Foreskin keratinocyte (primary cell): ENCODE measurements at places on chromosomes 16 and 17. TPM values are rescaled to one million over a fixed set of nuclear protein-coding genes. Genes with fewer than 3 reads are reported as not detected.

DNA sequence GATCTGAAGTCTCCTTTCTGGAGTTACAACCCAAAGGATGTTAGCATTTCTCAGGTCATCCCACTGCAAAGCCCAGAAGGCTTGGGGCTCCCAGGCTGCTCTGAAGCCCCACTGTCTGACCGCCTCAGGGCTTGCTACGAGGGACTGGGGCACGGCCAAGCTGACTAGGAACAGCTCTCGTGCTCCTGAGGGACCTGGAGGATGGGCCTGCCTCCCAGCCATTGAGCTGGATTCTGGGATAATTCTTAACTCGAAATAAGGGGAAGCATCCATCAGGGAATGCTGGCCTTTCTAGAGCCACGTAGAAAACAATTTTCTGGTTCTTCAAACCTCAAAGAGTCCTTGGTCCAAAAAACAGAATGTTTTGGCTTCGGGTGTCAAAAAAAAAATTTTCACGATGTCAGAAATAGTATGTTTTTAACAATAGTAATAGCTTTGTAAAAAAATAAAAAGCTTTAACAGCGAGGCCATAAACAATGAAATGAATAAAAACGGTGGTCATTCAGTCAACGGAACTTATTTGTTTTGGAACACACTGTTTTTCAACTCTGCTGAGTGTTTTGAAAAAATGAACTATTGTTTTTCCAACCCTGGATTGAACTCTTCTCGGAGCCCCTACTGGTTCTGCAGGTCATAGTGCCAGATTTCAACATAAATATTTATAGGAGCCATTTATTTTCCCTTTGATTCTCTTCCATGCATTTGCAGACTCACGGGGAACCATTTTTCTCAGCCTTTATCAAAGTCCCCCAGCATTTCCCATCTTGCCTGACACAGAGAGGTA, 16.4 kb upstream of the HERPUD1 start:
- DNase-seq, result no peak

DNA sequence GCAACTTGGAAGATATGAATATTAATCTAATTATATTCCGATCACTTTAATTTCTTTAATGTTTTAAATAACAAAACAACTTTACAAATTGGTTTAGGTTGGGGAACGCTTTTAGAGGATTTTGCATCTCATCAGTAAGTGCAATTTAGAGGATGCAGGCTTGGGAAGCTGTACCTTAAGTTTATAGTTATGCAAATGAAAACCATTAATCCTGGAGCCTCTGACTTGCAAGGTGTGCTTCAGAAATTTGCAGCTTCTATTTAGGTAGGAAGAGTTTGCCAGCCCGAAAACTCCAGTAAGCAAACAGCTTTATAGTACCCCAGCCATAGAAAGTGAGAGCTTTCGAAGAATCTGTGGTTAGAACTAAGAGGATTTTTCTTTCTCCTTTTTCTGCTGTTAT, 547.0 kb downstream of the MAF start:
- no peak for DNase-seq

GRCh38 chr17:64006361-64007088, 8.4 kb downstream of the PRR29 start:
- DNase-seq, result no peak

DNA sequence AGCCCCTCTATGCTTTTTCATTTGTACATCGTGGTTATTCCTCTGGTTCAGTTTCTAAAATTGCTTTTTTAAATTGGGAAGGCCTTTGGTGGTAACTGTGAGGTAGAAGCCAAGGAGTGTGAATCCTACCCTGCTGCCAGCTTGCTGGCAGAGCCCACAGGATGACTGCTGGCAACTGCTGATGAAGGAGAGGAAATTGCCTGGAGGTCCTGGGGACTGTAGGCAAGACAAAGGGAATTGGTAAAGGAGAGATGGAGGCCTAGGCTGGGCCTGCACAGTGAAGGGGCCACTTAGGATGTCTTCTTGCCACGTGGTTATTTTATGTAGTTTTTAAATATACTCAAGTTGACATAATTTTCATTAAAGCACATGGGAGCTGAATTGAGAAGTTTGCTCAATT, 15.8 kb downstream of the C17orf58 start:
- DNase-seq, result no peak

- DNase-seq, result no peak
These were observed 813 bp upstream of the THAP11 start for GRCh38 chr16:67841198-67841815.

DNA sequence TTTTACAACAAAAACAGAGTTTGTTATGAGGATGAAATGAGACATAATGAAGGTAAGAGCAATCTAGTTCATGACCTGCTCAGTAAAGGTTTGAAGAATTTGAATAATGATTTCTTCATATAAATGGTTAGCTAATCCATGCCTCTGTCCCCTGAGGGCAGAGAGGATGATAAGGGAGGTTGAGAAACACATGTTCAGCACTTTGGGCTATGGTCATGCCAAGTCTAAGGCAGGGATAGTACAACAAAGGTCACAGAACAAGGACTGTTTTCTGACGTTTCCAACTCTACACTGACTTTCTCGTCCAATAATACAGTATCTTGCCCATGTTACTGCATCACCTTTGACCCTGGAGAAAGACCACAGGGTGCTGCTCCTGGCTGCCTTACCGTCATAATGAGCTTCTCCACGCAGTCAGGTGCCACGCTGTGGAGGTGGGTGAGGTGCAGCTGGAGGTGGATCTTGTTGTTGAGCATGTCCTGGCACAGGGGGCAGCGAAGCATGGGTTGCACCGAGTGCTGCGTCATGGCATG, 236.7 kb downstream of the ZFHX3 start:
- DNase-seq, result no peak

DNA sequence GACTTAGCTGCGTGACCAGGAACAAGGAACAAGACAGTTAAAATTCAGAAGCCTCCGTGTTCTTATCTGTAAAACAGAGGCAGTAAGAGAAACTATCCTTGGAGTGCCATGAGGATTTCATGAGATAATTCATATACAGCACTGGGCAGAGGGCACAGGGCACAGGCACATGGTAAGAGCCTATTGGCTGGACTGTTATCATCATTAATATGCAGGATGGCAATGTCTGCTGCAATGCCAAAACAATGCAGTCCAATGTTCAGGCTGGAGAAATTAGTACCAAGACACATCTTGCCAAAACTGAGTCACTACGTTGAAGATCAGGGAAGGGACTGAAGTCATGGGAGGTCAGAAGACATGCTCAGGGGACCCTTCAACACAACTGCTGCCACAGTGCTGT, 13.6 kb downstream of the CDRT4 start:
- no peak for DNase-seq

DNA sequence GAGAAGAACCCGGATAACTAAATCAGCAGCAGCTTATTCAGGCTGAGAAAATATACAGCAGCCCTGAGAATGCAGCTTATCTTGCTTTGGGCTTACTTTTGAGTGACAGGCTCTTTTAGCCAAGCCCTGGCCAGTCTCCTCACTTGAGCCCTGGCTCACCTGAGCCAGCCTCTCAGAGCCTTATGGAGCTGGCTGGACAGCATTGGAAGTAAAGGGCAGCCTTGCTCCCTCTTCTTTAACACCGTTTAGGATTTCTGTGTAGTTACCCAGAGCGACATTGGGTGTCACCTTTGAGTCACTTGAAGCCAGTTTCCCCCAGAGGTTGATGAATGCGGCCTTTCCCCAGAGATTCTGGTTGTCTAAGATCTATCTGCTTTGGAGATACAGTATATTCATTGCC, 7.7 kb upstream of the NPIPB2 start:
- DNase-seq, result no peak

TAT gene
- not detected in 2 replicates for total RNA-seq

VPS25 gene
- total RNA-seq, result 95.3 and 100 TPM in 2 replicates

GRCh38 chr16:67241008-67241900, 6.0 kb downstream of the FHOD1 start:
- peak; percentile 78 for DNase-seq

GRCh38 chr16:57166451-57166850, 19.4 kb downstream of the PSME3IP1 start:
- DNase-seq, result no peak

DNAAF8 gene
- total RNA-seq, result 0.18 and 0.31 TPM in 2 replicates

PYDC1 gene
- not detected in 2 replicates for total RNA-seq

DNA sequence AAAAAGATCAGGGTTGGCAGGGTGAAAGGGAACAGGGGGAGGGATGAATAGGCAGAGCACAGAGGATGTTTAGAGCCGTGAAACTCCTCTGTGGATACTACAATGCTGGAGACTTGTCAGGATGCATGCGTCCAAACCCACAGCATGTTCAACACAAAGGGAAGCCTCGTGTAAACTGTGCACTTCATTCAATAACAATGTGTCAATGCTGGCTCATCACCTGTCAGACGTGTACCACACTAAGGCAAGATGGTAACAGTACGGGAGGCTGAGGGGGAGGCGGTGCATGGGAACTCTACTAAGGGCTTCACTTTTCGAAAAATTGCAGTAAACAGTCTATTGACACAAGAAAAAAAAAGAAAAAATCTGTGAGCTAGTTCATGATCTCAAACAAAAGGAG, 63.7 kb downstream of the C16orf95 start:
- no peak for DNase-seq

- no peak for DNase-seq
These were observed 4.0 kb downstream of the ACBD4 start for GRCh38 chr17:45139533-45139920.

DNA sequence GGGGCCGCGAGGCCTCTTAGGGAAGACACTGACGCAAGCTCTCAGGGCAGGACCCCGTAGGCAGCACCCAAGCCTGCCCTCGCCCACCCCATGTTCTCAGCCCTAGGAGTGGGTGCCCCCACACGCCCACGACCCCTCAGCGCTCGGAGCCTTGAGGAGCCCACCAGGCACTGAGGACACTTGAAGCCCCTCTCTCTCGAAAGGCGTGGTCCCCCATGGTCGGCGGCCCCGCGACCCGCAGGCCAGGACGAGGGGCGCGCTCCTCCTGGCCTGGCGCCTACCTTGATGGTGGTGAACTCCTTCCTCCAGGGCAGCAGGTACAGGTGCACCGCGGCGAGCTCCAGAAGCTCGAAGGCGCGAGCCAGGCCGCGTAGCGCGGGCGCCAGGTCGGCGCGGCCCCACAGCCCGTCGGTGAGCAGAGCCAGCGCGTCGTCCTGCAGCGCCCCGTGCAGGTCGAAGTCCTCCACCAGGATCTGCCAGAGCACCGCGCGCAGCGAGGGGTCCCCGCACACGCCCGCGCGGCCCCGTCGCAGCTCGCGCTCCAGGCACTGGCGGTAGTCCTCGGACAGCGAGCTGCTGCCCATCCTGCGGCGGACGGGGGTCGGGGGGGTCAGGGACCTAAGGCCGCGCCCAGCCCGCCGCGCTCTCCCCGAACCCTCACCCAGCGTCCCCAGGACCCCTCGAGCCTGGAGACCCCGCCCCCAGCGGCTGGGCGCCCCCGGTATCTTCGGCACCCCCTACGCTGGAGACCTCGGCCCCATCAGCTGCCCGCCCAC, 668 bp downstream of the SPATA2L start:
- DNase-seq, result peak; percentile 66

DNA sequence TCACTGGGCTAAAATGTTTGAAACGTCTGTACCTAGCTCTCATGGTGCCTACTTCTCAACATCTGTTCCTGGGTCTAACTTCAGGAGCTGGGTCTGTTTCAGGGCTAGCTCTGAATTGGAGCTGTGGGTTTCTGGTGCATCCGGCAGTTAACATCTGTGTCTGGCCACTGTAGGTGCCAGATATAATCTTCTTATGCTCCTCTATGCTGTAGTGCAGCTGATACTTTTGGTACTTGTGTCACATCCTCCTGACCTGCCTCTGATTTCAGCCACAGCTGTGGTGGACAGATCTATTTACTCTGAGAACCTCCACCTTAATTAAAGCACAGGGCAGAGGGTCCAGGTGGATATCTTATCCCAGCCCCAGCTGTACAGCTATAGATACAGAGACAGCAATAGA, 496.5 kb upstream of the CDH11 start:
- no peak for DNase-seq

GRCh38 chr17:76179496-76180467, 38.7 kb upstream of the FOXJ1 start:
- DNase-seq, result peak; percentile 18

- DNase-seq, result no peak
These were observed 136.1 kb downstream of the TMEM132E start for GRCh38 chr17:34715504-34715903.

DNA sequence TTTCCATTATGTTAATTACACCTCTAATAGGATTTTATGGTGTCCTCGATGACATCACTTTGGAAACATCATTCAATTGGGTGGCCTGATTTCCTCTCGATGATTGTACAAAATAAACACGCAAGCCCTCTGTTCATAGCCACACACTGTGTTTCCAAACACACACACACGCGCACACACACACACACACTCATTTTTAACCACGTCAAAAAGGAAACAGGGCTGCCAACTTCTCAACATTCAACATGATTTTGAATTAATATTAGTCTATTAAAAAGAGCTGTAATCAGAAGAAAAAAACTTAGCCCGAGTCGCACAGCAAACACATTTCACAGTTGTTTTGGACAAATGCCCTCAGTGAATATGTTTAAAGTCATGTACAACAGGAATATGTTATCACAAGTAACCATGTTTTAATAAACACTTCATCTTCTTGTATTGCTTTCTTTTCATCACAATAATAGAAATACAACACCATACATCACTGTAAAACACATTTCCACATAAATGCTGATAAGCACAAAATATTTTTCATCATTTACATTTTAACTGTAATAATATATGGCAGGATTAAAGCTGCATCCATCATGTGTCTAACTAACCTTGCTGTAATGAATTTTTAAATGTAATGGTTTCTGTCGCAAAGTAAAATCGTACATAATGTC, 219.1 kb upstream of the IRX3 start:
- DNase-seq, result no peak

DNA sequence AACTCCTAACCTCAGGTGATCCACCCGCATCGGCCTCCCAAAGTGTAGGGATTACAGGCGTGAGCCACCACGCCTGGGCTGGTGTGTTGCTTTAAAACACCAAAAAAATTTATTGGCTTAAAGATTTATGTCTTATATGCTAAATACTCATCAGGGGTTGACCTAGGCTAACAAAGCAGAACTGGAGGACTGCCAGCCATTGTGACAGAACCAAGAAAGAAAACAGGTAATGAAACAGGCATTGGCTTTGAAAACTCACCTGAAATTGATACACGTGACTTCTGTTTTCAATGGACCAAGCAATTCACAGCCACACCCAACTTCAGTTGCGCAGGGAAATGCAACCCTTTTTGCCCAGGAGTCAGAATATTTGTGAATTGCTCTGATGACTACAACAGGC, 4.9 kb upstream of the PHAF1 start:
- DNase-seq, result no peak

SNX20 gene
- not detected in 2 replicates for total RNA-seq

DNA sequence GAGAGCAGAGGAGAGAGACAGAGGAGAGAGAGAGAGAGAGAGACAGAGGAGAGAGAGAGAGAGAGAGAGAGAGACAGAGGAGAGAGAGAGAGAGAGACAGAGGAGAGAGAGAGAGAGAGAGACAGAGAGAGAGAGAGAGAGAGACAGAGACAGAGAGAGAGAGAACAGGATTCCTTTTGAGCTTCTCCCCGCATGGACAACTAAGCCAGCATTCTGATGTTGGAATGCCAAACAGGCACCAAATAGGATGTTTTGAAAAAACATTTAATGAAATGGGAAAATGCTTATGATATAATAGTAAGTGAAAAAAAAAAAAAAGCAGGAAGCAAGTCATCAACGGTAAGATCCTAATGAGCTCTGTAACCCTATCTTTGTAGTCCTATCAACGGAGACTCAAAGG, 60.7 kb downstream of the ARSG start:
- no peak for DNase-seq

TEX19 gene
- 0.07 TPM in 1 of 2 replicates, not detected in the other for total RNA-seq
